Stimulated activated CD8-positive, alpha-beta memory T cell treated with anti-CD3 and anti-CD28 coated beads, Interleukin-2, amount 100 ng/mL, for 1 hour (primary cell): ENCODE measurements at places on chromosomes 4 and X.

DNA sequence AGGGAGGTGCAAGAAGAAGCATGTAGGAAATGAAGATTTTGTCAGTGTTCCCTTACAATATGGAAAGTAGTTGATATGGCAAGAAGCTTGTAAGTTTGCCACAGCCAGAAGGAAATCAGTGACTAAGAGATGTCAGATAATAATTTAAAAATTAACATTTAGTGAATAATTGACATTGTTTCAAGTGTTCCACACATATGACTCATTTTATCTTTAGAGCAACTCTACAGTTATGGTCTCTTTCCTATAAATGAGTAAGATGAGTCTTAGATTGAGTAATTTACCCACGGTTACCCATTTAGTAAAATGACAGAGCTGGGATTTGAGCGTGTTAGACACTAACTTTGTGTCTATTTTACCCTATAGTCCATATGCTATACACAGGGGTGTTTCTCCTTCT, 300.3 kb upstream of the IRS4 start:
- DNase-seq, result no peak

GRCh38 chrX:124388562-124388961, 42.2 kb downstream of the SH2D1A start:
- DNase-seq, result peak; percentile 1

GRCh38 chrX:964831-965416, 247.5 kb downstream of the CRLF2 start:
- DNase-seq, result no peak

DNA sequence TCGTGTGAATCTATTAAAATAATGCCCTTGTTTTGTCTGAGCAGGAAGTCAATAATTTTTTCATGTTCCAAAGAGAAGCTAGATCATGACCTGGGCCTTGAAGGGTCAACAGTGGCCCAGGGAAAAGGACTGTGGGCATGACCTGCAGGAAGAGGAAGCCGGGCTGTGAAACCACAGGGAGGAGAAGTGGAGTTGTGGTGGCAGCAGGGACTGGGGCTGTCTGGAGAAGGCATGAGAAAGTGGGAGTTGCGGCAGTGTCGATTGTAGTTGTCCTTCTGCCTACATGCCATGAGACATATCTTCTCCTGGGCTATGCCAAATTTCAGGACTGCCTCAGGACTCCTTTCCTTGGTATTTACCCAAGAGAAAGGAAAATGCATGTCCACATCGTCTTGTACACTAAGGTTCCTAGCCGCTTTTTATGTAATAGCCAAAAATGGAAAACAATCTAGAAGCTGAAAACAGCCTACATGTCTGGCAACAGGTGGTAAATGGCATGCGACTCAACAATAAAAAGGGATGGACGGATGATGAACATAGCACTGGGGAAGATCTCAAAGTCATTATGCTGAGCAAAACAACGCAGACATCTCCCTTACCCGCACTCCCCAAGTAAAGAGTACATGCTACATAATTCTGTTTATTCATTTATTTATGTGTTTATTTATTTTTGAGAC, 13.6 kb upstream of the PTTG2 start:
- DNase-seq, result no peak

DNA sequence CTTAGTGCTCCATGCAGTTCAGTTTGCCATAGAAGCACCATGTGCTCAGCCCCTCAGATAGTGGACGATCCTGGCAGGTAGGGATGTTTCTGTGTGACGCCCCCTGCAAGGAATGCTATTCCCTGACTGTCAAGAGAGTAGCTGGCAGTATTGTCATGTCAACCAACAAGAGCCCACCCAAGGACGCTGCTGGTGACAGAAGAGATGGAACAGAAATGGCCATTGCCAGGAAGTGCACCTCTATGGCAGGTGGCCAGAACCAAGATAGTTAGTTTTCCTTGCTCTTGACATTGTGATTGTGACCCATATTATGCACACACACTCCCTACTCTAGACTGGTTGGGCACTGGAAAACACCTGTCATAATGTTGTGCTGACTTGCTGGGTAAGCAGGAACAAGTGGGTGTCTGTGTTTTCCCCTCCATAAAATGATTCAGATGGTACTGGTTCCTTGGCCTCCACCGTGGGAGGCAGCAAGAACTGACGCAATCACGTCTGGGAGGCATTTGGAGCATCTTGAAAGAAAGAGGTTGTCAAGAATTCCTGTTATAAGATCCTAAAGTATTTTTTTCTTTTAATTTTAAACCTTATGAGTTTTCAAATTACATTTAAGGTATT, 507.9 kb downstream of the MID1IP1 start:
- DNase-seq, result no peak

- DNase-seq, result no peak
Measured at GRCh38 chr4:15809466-15809865, 31.3 kb downstream of the CD38 start.

DNA sequence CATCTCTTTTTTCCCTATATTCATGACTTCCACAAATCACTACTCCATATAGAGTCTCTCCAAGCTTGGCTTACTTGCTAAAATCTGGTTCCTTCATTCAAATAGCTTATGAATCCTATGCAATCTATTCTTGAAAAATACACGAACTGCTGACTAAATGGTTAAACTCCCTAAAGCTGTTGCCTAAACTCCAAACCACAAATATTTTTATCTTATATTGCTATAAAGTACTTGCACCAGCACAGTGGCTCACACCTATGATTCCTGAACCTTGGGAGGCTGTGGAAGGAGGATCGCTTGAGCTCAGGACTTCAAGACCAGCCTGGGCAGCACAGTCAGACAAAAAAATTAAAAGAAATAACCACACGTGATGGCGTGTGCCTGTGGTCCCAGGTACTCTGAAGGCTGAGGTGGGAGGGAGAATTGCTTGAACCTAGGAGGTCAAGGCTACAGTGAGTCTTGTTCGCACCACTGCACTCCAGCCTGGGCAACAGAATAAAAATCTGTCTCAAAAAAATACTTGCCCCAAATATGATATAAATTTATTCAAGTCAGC, 2.2 kb downstream of the FBXO8 start:
- no peak for DNase-seq

- DNase-seq, result no peak
Measured at GRCh38 chrX:80810365-80810978, 795 bp upstream of the BRWD3 start.

GRCh38 chr4:154073107-154073822, 284.4 kb upstream of the SFRP2 start:
- no peak for DNase-seq

DNA sequence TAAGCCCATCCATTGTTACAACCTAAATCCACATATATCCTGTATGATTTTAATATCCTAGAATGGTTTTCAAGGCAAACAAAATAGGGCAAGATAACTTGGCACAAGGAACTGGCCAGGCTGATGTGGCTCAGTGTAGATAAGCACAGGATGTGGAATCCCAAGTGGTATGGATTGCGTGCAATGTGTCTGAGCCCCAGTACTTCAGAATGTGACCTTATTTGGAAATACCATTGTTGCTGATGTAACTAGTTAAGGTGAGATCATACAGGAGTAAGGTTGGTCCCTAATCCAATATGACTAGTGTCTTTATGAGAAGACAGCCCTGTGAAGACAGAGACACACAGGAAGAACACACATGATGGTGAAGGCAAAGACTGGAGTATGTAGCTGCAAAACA, 72.4 kb downstream of the IL21 start:
- no peak for DNase-seq

DNA sequence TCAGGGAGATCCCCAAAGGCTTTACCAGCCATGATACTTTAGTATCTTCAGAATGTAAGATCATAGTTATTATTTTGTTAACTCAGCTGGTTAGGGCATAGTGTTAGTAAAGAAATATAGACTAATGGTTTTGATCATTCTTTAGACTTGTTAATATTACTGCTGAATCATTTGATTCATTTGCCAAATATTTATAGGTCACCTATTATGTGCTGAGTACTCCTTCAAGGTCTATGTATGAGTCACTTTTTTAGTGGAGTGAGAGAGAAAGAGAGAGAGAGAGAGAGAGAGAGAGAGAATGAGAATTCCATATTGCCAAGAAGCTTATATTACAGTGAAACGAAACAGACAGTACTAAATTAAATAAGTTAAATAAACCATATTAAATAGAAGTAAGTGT, 110.3 kb downstream of the UBE2NL start:
- DNase-seq, result no peak

DNA sequence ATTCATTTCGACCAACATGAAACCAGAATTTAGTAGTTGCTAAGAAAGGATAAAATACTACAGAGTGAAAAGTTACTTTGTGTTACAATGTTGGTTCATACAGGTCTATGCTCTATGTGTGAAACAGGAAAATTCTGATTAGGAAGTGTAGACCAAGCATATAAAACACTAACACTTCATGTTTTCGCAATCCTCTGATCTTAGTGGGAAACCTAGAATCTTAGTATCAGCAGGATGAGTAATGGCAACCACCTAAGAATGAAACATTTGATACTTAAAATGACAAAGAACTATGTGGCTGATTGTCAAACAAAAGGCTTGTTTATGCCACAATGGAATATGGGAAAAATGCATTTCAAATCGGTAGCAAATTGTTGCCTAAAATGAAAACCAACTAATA, 116.1 kb downstream of the AMMECR1 start:
- DNase-seq, result no peak

DNA sequence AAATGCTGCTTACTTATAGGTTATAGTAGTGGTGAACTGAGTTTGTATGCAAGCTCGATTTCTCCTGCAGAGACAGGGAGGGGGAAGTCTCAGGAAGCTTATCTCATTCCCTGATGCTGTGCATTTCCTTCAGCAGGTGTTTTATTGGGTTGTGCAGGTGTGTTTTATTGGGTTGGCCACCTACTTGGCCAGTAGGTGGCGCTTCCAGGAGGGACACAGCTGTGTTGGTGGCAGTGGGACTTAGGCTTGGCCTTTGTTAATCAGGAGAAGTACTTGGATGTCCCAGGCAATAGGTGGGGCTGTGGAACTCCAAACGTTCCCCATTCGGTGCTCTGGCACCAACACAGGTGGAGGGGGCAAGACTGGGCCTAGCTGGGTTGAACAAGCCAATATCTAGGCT, 196.0 kb upstream of the DCAF8L1 start:
- no peak for DNase-seq

- no peak for DNase-seq
Measured at GRCh38 chr4:67573193-67573592, 14.7 kb downstream of the STAP1 start.

DNA sequence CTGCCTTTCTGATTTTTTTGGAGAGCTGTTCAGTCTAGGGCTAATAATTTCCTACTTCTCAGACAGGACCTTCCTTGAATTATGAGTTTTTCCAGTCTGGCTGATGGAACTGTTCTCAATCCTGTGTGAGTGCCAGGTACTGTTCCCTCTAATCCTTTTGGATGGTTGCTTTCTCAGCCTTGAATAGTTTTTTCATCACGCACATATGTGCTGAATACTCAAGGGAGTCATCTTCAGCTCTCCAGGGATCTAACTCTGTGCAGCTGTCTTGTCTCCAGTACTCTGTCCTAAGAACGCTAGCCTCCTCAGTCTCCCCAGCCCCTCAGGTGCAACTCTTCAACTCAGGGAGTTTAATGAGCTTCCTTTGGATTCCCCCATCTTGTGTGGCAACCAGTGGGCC, 93.2 kb downstream of the GASK1B start:
- DNase-seq, result no peak

- DNase-seq, result no peak
Measured at GRCh38 chrX:49193542-49193964, 6.4 kb downstream of the SYP start.

DNA sequence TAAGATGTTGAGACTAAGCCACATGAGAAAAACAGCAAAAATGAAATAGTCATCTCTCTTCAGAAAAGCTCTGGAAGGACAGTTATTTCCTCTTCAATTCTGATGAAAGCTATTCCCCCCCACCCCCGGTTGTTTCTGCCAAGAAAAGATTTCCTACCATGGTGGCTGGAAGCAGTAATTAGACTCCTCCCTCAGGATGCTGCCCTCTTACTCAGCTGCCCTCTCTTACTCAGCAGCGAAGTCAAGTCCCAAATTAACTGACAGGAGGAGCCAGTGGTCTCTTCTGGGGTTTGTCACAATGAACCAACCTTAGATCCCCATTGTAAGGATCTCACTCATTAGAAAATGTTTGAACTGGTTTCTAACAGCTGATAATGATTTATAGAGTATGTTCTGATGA, 38.0 kb downstream of the GPM6B start:
- DNase-seq, result no peak

GRCh38 chr4:109321232-109321631, 18.8 kb upstream of the COL25A1 start:
- no peak for DNase-seq

- DNase-seq, result no peak
Measured at GRCh38 chr4:5839751-5840674, 52.9 kb downstream of the CRMP1 start.

GRCh38 chrX:44904542-44905115, 31.6 kb downstream of the KDM6A start:
- DNase-seq, result no peak

DNA sequence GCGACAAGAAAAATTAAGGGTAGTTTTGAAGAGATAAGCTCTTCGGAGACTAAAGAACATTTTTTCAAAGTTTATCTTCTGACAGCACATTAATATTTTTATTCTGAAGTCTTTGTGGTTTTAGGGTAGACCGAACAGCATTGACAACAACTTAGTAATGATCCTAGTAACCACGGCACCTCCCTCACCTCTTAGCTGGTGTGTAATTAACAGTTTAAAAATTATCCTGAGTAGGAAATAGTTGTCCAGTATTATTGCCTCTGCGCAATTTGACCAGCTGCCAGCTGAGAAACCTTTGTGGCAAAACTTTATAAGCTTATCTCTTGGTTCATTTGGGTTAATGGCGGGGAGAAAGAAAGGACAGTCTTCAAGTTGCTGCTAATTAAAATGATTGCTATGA, 213.6 kb downstream of the CBLL2 start:
- DNase-seq, result no peak

- no peak for DNase-seq
Measured at GRCh38 chr4:102537269-102537668, 36.1 kb downstream of the NFKB1 start.

DNA sequence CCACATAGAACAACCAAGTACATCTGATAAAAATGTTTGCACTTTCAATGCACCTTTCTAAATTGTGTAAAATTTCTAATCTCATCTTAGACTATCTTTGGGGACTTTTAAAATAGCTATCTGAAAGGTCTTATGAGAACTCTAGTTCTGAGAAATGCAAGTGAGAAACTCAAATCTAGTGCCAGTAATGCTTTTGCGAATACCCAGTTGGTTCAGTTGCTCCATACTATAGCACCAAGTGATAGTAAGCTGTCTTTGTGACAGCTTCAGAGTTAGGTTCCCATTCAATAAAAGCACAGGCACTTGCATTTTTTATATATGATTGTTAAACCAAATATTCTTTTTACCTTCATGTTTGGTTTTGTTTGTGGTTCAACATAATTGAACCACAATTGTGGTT, 4.5 kb upstream of the ITM2A start:
- no peak for DNase-seq

- DNase-seq, result no peak
Measured at GRCh38 chrX:7334253-7334935, 186.4 kb upstream of the PUDP start.

GRCh38 chr4:4386296-4386735, 586 bp upstream of the NSG1 start:
- no peak for DNase-seq

DNA sequence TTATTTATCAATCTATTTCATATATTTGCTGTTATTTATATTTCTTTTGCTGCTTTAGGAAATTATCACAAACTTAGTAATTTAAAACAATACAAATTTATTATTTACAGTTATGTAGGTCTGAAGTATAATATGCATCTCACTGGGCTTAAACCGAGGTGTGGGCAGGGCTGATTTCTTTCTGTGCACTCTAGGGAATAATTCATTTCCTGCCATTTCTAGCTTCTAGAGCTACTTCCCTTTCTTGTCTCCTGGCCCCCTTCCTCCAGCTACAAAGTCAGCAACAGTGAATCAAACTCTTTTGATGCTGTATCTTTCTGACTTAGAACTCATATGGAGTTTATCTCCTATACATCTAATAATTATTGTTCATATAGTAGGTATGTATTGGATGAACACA, 303.5 kb upstream of the ARSJ start:
- DNase-seq, result no peak
